Endothelial cell of umbilical vein (primary cell): ENCODE measurements at places on chromosomes 3 and 15. TPM values are rescaled to one million over a fixed set of nuclear protein-coding genes. Genes with fewer than 3 reads are reported as not detected.

Gene CILP
- not detected in 2 replicates for total RNA-seq

DNA sequence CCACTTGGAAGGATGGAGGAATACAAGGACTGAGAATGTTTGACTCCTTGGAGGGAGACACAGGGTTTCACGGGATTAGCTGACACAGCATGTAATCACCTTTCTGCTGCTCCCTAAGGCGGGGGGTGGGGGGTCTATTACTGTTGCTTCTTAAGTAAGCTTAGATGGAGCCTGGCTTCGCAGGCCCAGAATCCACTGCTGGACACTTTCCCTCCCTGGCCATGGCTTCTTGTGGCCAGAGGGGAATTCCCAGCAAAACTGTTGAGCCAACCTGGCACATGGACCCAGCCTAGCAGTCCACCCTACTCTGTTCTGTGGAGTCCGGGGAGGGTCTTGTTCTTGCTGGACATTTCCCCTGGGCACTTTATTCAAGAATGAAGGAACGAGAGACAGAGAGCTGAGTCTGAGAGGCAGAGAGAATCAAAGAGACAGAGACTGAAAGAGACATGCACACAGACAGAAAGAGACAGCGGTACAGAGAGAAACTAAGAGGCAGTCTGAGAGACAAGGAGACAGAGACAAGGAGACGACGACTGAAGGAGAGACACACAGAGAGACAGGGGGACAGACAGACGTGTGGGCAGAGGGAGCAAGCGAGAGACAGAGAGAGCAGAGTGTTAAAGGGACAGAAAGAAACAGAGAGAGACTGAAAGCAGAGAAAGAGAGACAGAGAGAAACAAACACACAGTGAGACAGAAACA, 55.6 kb upstream of the DLG1 start:
- DNase-seq = no peak
- no peak overlapping the region for H3K27ac ChIP-seq
- H3K4me1 ChIP-seq = no peaks in the 10 kb centered on the region
- no peaks in the 10 kb centered on the region for H3K36me3 ChIP-seq
- H3K4me3 ChIP-seq = no peak overlapping the region

- no peak for DNase-seq
- no peaks in the 10 kb centered on the region for H3K36me3 ChIP-seq
- H3K4me3 ChIP-seq = no peak overlapping the region
- H3K27ac ChIP-seq = no peak overlapping the region
- no peaks in the 10 kb centered on the region for H3K27me3 ChIP-seq
Observed at GRCh38 chr3:177574222-177574856, 377.1 kb upstream of the TBL1XR1 start.

Gene P2RY14
- not detected in 2 replicates for total RNA-seq

DNA sequence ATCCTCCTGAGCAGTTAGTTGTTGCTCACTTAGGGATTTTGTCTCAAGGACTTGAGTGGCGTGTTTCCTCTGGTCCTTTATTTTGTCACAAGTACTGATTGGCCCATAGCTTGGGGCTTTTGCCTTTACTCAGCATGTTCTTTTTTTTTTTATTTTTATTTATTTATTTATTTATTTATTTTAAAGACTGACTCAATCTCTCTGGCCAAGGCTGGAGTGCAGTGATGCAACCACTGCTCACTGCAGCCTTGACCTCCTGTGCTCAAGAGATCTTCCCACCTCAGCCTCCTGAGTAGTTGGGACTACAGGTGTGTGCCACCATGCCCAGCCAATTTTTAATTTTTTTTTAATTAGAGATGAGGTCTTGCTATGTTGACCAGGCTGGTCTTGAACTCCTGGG, 223.9 kb upstream of the TPM1 start:
- no peaks in the 10 kb centered on the region for H3K4me1 ChIP-seq
- H3K27me3 ChIP-seq = peaks cover 7% of the 10 kb centered on the region
- DNase-seq = no peak
- no peak overlapping the region for H3K4me3 ChIP-seq
- H3K36me3 ChIP-seq = no peaks in the 10 kb centered on the region

DNA sequence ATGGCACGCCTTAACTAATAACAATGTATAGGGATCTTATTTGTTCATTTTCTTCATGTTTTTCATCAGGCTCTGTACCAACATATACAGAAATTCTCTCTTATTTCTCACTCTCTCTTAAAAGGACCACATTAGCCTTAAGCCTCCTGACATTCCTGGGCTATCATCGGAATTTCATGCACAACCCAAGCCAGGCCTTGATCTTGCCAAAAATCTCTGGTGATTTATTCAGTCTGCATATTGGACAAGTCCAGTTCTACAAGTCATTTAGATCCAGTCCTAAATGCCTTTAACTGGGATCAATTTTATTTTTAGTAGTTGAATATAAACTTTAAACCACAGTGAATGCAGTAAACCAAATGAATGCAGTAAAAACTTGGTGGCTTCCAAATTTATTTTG, 385.4 kb downstream of the MECOM start:
- no peak overlapping the region for H3K27ac ChIP-seq
- no peak for DNase-seq
- H3K4me1 ChIP-seq = peaks cover 6% of the 10 kb centered on the region
- H3K36me3 ChIP-seq = no peaks in the 10 kb centered on the region
- no peak overlapping the region for H3K4me3 ChIP-seq

Gene GP9
- not detected in 2 replicates for total RNA-seq

GRCh38 chr15:101047301-101047781, 128.2 kb downstream of the LRRK1 start:
- no peaks in the 10 kb centered on the region for H3K4me1 ChIP-seq
- H3K4me3 ChIP-seq = no peak overlapping the region
- DNase-seq = no peak
- no peaks in the 10 kb centered on the region for H3K27me3 ChIP-seq
- peaks cover 11% of the 10 kb centered on the region for H3K36me3 ChIP-seq
